NCI-H524 (cell line): ENCODE measurements at places on chromosomes 4 and X.

- no peak for DNase-seq
Observed at GRCh38 chr4:64250061-64250460, 159.2 kb downstream of the TECRL start.

GRCh38 chr4:385934-386707 lies 48.5 kb downstream of the ZNF141 start:
- DNase-seq: no peak

- DNase-seq: peak; percentile 4
Observed at GRCh38 chrX:103211012-103211715, 3.7 kb upstream of the BEX4 start.

GRCh38 chrX:24877854-24878650 lies 137.7 kb downstream of the ARX start:
- no peak for DNase-seq

DNA sequence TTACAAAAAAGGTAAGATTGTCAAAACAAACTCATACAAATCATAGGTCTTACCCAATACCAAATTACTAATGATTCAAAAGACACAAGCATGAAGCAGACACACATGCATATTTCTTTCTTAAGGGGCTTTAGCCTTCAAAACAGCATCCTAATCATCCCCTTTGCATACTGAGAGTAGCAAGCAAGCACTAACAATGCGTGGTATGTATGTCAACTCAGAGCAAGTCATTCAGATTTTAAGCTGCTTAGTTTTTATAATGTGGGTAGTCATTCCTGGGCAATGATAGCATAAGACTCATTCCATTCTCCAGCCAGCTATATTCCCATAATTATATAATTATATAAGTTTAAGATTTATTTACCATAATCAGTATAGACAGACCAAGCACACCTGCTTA lies 219.6 kb downstream of the DKK2 start:
- DNase-seq: no peak

DNA sequence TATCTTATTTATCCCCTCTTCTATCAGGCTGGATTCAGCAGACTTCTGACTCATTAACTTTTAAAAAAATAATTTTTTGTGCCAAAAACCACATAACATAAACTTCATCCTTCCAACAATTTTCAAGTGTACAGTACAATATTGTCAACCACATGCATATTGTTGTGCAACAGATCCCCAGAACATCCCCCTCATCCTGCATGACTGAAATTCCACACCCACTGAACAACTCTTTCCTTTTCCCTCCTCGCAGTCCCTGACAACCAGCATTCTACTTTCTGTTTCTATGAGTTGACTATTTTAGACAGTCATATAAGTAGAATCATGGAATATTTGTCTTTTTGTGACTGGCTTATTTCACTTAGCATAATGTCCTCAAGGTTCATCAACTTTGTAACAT lies 2.2 kb upstream of the MID2 start:
- DNase-seq: no peak

DNA sequence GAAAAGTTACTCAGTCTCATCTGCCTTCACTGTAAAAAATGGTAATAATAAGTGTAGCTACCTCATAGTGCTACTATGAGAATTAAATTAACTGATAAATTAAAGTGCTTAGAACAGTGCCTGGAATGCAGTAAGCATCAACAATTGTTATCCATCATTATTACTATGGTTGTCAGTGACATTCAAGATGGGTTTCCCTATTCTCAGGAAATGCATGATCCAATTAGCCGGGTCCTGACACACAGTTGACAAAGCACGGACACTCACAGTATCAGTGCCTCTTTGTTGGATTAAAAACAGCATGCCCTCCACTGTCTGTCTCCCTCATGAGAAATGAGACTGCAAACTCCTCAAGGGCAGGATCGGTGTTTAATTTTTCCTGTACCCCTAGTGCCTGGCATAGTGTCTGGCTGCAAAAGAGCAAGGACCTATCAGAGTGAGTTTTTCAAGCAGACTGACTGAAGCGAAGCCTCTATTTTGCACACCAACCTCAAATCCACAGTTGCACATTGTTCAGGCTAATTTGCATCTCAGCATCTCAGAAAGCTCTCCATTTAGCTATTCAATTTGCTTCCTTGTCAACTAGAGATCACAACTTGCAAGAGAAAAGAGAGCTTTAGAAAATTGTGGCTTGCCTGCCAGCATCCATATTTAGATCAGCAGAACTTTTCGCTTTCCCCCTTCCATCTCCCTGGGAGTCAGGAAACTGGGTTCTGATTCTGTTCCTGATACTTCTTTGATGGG lies 122.9 kb downstream of the LDB2 start:
- DNase-seq: no peak

GRCh38 chrX:18036394-18036793 lies 175.3 kb upstream of the RAI2 start:
- DNase-seq: no peak

GRCh38 chr4:154622598-154622997 lies 10.1 kb upstream of the FGG start:
- DNase-seq: peak; percentile 18

- no peak for DNase-seq
Observed at GRCh38 chr4:125985856-125986255, 671.1 kb downstream of the FAT4 start.

DNA sequence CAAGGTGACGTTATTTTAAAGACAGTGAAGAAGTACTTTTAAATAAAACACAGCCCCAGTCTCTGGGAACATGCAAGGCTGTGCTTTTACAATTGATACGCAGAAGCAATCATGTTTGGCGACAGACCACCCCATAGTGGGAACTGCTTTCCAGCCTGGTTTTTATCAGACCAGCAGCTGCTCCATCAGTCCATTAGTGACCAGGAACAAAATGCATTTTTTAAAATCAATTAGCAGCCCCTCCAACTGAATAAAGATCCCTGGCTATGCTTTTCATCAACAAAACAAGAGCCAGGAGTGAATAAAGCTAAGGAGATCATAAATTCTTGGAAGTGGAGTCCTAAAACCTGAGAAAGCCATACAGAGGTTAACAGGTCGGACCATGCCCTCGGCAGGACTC lies 153.0 kb upstream of the TENM3 start:
- DNase-seq: no peak

GRCh38 chr4:81625422-81626417 lies 154.0 kb upstream of the RASGEF1B start:
- no peak for DNase-seq

DNA sequence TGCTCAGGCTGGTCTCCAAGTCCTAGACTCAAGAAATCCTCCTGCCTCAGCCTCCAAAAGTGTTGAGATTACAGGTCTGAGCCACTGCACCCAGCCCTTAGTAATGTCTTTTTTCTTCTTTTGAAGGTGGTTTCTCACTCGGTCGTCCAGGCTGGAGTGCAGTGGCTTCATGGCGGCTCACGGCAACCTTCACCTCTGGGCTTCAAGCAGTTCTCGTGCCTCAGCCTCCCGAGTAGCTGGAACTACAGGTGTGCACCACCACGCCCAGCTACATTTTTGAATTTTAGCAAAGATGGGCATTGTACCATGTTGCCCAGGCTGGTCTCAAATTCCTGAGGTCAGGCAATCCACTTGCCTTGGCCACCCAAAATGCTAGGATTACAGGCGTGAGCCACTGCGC lies 32.3 kb upstream of the ASMTL start:
- DNase-seq: no peak

GRCh38 chr4:141447761-141448160 lies 188.6 kb upstream of the IL15 start:
- no peak for DNase-seq

- no peak for DNase-seq
Observed at GRCh38 chrX:29308726-29309125, 721.5 kb downstream of the IL1RAPL1 start.

DNA sequence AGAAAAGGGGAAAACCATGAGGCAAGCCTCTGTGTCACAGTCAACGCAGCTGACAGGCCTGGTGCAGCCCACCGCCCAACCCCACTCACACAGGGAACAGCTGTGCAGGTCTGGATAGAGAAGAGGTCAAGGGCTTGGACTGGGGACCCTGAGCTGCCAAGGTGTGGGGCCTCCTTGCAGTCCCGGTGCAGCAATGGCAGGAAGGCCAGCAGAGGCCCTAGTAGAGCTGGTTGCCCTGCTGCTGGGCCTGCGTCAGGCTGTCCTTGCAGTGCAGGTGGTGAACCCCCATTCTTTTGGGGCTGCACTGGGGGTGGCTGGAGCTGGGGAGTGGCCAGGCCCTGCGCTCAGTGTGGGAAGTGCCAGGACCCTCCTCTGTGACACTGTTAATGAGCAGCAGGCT lies 482.0 kb downstream of the SMARCA1 start:
- no peak for DNase-seq

DNA sequence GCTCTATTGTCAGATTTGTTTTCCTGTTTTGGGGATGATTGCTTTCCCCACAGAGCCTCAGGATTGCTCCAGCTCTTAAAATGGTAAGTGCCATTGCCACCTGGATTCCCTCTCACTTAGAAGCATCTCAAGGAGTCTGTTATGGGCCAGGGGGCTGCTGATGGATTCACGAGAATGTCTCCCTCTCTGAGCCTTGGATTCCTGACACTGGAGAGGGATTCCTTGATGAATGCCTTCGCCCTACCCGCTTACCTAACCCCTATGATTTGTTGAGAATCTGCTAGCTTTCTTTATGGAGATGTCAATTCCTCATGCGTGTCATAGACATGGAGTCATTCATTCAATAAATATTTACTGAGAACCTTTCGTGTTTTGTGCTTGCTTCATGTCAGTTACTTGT lies 36.9 kb upstream of the TENM3 start:
- DNase-seq: no peak

DNA sequence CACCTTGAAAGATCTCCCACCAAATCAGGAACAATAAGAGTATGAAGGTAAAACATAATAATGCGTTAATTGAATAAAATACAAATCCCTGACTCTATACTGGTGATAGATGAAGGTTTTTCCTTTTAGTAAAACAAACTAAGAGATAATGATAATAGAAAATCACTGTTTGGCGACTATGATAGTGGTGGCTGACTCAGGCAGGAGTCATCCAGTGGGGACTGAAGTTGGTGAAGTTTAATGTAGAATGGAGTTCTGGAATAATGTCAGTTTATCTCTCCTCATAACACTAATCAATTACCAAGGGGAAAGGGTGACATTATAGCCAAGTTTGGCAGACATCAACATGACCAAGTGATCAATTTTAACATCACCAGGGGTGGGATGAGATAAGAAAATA lies 21.3 kb downstream of the ABCG2 start:
- no peak for DNase-seq
